Lung microvascular endothelial cell (primary cell): ENCODE measurements at places on chromosomes 12 and 14. TPM values are rescaled to one million over a fixed set of nuclear protein-coding genes. Genes with fewer than 3 reads are reported as not detected.

The GALNT4 gene
- total RNA-seq, result 9.7 and 14.4 TPM in 2 replicates

The OR4E2 gene
- not detected in 2 replicates for total RNA-seq

The FOXG1 gene
- total RNA-seq, result not detected in 2 replicates

The TMTC1 gene
- total RNA-seq, result 1.7 and 6.9 TPM in 2 replicates

The ACRBP gene
- 0.20 and 0.22 TPM in 2 replicates for total RNA-seq

The CLEC2A gene
- not detected in 2 replicates for total RNA-seq

The NRXN3 gene
- total RNA-seq, result under 0.01 TPM in 1 of 2 replicates, not detected in the other

The SIX6 gene
- not detected in 2 replicates for total RNA-seq

The POC1B gene
- total RNA-seq, result 13.1 and 14.6 TPM in 2 replicates

The PRKAG1 gene
- 32.1 and 38.1 TPM in 2 replicates for total RNA-seq

The KDM2B gene
- total RNA-seq, result 14.8 and 20.0 TPM in 2 replicates

The KLRC4 gene
- not detected in 2 replicates for total RNA-seq

The TGFB3 gene
- 2.0 and 4.0 TPM in 2 replicates for total RNA-seq

The SFSWAP gene
- 11.1 and 15.9 TPM in 2 replicates for total RNA-seq

The SLC4A8 gene
- 0.60 and 1.1 TPM in 2 replicates for total RNA-seq

The PIWIL1 gene
- total RNA-seq, result not detected in 2 replicates

The GARIN6 gene
- total RNA-seq, result not detected in 2 replicates

The FOXM1 gene
- 1.6 and 3.7 TPM in 2 replicates for total RNA-seq

The RERGL gene
- total RNA-seq, result not detected in 2 replicates

The GPRC5D gene
- under 0.01 TPM in 1 of 2 replicates, not detected in the other for total RNA-seq

The PRR4 gene
- total RNA-seq, result 0.22 and 0.40 TPM in 2 replicates

The ANKRD33 gene
- total RNA-seq, result 0.22 TPM in 1 of 2 replicates, not detected in the other

The CLMN gene
- 0.20 and 0.65 TPM in 2 replicates for total RNA-seq

The ACOT6 gene
- total RNA-seq, result under 0.01 TPM in 1 of 2 replicates, not detected in the other

The KLHL33 gene
- under 0.01 TPM in 2 replicates for total RNA-seq

The LRP1-AS gene
- total RNA-seq, result not detected in 2 replicates

The TSPAN19 gene
- under 0.01 and 0.20 TPM in 2 replicates for total RNA-seq

The SERPINA9 gene
- not detected in 2 replicates for total RNA-seq

The LPAR5 gene
- total RNA-seq, result not detected in 2 replicates

The SOX5 gene
- total RNA-seq, result under 0.01 TPM in 1 of 2 replicates, not detected in the other

The FGF23 gene
- not detected in 2 replicates for total RNA-seq

The C12orf54 gene
- total RNA-seq, result not detected in 2 replicates

The ZNF268 gene
- 22.2 and 31.5 TPM in 2 replicates for total RNA-seq

The MYO1H gene
- not detected in 2 replicates for total RNA-seq

The SART3 gene
- 41.0 and 84.1 TPM in 2 replicates for total RNA-seq

The KLHL42 gene
- total RNA-seq, result 12.0 and 13.3 TPM in 2 replicates

The PRB2 gene
- total RNA-seq, result not detected in 2 replicates

The RIMKLB gene
- 33.3 and 46.6 TPM in 2 replicates for total RNA-seq

The SERPINA12 gene
- total RNA-seq, result not detected in 2 replicates
